Neural progenitor cell (in vitro differentiated cells): ENCODE measurements at places on chromosomes 6 and 20.

DNA sequence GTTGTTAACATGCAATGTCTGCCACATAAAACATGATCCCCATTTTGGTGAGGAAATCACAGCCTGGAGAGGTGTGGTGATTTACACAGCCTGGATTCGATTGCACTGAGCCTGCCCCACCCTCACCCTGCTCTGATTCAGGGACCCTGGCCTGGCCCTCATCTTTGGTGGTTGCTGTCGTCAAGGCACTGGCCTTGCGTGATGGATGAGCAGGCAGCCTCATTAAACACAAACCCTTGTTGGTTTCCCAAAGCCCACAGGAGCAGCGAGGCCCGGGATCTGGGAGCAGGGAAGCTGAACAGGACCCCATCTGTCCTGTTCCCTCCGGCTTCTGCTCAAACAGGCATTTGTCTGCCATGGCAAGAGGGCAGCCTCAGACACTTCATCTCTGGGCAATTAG is 70.8 kb downstream of the CHMP4B start:
- no peak for DNase-seq

DNA sequence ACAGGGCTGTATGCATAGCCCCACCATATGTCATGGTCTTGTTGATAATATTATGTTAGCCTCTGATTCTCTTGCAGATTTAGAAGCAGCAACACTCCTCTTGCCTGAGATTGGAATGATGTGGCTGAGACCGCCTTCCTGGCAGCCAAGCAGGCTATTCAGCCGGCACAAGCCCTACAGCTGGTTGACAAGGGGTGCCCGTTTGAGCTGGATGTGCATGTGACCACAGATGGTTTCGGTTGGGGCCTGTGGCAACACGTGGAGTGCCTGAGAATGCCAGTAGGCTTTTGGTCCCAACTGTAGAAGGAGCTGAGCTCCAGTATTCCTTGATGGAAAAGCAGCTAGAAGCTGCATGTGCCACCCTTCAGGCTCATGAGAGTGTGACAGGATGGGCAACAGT is 303.6 kb upstream of the POU3F2 start:
- DNase-seq = no peak

GRCh38 chr6:157640746-157641451 is 182.1 kb upstream of the SNX9 start:
- DNase-seq = no peak

DNA sequence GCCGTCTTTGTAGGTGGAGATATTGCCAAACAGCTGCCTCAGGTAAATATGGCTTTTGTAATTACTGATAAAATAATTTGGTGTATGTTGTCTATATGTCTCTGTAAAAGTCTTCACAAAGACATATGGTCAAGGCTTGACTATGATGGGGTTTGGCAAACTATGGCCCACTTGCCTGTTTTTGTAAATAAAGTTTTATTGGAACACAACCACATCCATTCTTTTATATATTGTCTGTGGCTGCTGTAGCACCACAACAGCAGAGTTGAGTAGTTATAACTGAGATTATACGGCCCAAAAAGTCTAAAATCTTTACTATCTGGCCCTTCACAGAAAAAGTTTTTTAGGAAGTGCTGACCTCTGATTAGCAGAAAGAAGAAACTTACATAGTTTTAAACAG is 133.6 kb downstream of the DNAH8 start:
- no peak for DNase-seq

DNA sequence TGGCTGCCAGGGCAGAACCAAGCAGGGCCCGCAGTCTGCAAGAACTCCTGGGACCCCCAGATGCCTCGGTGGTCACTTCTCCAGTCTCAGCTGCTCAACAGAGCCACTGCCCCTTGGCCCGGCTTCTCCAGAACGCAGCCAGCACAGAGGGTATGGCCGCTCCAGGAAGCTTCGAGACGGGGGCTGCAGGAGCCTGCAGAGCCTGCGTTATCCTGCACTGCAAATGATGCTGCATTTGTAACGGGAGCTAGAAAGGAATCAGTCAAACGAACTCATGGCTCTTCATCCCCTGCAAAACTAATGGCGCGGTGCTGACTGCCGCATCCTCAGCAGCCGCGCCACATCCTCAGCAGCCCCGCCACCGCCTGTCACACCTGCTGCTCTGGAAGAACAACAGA is 254.9 kb downstream of the TAF4 start:
- DNase-seq = no peak

GRCh38 chr6:167758309-167759023 is 68.2 kb upstream of the AFDN start:
- DNase-seq = no peak

- no peak for DNase-seq
Measured at GRCh38 chr6:109612268-109612667, 78.7 kb downstream of the AK9 start.

- DNase-seq = no peak
Measured at GRCh38 chr6:108417027-108417426, 122.2 kb downstream of the AFG1L start.

DNA sequence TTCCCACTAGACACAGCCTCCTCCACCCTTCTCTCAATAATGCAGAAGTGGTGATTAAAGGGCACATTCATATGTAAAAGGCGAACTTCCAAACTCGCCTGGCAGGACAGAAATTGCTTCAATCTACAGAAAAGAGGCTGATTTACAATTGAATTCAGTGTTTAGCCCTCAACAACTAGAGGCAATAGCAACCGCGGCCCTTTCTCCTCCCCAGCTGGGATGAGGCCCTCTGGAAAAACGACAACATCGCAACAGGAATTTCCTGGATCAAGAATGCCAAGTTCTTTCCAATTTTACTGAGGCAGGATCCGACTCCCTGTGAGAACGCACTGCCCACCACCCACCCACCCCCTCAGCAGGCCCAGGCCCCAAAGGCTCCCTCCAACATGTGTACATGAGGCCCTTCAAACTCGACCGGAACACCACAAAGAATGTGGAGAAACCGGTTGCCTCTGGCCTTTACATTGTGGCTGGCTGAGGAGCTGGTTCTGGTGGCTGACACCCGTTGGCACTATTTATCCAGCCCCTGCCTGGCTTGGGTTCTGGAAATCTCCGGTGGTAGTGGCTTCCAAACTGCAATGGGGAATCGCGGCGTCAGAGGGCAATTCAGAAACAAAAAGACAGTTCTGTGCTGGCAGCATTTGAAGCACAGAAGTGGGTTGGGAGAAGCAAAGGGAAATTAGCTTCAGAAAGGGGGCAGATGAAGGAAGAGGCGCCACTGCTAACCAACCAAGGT is 36.8 kb downstream of the ZMYND8 start:
- DNase-seq = peak; percentile 61

DNA sequence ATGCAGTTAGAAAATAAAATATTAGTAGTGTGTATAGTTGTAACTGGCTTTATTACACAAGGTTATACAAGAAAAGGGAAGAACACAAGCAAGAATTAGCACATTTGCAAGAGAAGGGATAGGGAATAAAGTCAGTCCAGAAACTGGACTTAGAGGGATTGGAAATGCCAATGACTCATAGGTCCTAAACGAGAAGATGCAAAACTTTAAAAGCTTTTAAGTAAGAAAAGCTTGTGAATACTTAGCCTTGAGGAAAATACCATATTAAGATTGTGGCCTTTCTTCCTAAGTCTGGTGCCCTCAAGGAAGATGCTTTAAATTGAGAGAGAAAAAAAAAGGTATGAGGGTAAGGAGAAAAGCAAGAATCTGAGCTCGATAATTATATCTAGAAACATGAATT is 102.3 kb upstream of the MCHR2 start:
- no peak for DNase-seq

- DNase-seq = no peak
Measured at GRCh38 chr6:129368970-129369369, 341.0 kb downstream of the ARHGAP18 start.

DNA sequence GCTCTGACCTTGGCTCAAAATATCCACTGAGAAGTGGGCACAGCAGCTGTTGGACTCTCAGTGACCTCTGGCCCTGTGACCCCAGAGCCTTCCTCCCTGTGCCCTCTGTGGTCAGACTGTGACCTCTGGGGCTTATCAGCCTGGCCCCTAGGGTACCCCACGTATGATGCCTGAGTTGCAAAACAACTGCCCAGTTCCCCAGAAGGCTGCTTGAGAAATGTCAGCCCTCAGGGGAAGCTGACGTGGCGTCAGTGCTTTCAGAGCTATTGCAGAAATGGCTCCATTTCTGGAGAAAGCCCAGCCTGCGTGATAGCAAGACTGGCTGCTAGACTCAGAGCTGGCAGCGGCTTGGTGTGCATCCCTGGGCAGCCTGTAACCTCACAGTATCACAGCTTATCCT is 31.5 kb upstream of the TGM2 start:
- DNase-seq = no peak

DNA sequence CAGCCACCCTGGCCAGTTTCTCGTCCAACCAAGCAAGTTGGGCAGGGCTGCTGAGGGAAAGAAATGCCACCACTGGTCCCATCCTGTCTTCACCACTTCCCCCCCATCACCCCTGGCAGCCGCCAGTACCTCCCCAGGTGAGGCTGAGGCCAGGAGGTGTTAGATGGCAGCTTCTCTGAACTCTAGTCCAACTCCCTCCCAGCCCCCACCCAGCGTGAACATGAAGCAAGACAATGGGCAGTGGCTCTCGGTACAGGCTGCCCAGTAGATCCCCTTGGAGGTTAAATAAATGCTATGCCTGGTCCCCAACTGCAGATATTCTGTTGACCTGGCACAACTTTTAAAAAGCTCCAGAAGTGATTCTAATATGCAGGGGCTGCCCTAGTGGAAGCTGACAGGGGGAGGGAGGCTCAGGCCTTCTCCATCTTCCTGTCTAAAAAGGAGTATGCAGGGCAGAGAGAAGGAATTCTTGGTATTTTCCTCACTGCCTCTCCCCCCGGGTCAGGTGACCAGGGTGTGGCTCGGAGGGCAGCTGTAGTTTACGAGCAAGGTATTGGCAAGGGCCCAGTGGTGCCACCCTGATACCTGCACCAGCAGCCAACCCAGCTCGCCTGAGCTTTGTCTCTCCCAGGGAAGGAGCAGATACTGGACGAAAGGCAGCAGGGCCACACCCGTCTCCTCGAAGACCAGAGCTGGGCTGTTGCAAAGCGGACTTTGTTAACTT is 25.7 kb downstream of the KCNK5 start:
- no peak for DNase-seq

DNA sequence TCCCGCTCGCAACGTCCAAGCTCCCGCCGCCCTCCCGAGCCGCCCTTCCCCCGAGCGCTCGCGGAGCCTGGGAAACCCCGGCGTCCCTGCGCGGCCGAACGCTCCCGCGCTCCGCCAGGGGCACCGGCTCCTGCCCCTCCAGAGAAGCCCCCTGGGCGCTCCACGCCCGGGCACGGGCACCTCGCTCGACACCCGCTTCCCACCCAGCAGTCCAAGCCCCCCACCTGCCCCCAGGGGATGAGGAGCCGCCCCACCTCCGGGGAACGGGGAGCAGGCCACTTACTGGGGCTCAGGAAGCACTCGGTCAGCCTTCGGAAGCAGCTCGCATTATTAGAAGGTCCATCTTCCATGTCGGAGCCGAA is 1.4 kb downstream of the PDE10A start:
- DNase-seq = no peak

- no peak for DNase-seq
Measured at GRCh38 chr20:8693709-8694108, 375.2 kb upstream of the PLCB4 start.

GRCh38 chr6:37640786-37641395 is 56.8 kb downstream of the MDGA1 start:
- DNase-seq = no peak

DNA sequence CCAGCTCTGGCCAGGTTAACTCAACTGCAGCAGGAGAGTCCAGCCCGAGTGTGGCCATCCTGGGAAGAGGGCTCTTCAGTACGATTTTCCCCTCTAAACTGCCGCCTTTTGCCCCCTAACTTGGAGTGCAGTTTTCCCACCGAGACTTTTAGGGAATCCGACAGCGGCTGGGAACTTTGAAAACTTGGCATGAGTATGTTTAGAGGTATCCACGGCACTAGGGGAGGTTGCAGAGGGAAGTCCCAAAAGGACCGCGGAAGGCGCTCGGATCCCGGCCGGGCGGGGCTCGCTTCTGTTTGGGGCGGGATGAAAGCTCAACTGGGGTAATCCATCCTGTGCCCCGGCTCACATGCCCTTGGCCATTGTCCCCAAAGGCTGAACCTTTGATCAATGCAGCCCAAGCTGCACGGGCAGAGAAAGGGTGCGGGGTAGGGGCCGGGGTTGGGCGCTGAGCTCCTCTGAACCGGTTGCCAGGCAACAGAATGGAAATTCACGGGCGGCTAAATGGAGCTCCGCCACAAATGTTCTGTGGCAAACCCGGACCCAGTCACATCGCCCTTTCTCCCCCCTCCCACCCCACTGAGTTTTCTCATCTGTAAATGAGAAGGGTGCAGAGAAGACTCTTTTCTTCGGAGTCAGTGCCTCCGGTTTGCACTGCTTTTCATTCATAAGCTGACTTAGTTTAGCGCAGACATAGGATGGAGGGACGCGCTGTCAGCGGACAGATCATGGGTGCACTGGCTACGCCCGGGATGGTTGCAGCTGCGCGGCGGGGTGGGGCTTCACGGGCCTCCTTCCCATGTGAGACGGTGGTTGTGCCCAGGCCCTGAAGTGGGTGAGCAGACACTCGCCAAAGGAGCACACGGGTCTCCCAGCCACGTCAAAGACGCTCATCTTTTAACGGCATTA is 2.3 kb downstream of the BMP6 start:
- peak; percentile 80 for DNase-seq

DNA sequence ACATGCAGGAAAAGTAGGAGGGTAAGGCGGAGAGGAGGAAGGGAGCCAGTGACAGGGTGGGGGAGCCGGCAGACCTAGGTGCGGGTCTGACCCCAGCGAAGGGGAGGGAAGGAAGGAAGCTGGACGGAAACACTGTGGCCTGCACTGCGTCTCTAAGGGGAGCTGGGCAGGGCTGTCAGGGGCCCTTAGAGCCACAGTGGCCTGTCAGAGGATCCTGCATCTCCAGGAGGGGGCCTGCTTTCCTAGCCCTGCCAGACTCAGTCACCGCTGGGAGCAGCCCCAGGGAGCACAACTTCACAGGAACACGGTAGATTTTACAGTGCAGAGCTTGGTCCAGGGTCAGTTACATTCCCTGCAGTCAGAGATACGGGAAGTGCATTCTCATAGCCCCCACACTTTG is 118.2 kb downstream of the PACRG start:
- peak; percentile 18 for DNase-seq

DNA sequence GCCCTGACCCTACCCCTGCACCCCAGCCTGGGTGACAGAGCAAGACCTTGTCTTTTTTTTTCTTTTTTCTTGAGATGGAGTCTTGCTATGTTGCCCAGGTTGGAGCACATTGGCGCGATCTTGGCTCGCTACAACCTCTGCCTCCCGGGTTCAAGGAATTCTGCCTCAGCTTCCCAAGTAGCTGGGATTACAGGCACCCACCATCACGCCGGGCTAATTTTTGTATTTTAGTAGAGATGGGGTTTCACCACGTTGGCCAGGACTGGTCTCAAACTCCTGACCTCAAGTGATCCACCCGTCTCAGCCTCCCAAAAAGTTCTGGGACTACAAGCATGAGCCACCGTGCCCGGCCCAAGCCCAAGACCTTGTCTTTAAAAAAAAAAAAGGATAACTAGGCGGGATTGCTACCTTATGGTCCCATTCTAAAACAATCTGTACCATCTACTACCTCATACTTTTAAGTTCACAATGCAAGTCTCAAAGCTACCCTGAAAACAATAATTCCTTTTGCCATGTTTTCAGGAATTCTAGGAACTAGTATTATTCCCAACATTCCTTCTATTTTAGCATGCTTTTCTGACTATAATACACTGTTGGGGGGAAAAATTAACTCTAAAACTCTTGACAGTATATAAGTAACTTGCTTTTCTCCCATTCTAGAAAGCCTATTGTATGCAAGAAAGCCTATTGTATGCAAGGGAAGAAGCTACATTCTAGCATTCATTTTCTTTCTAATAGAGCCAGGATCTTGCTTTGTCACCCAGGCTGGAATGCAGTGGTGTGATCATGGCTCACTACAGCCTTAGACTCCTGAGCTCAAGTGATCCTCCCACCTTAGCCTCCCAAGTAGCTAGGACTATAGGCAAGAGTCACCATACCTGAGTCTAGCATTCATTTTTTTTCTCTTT is 6.6 kb downstream of the TUBB start:
- no peak for DNase-seq
